ENCODE measurements at places on chromosomes 5 and 9. TPM values are rescaled to one million over a fixed set of nuclear protein-coding genes. Genes with fewer than 3 reads are reported as not detected.

The ADGRD2 gene
- total RNA-seq, result not detected

The WNT8A gene
- not detected for total RNA-seq

DNA sequence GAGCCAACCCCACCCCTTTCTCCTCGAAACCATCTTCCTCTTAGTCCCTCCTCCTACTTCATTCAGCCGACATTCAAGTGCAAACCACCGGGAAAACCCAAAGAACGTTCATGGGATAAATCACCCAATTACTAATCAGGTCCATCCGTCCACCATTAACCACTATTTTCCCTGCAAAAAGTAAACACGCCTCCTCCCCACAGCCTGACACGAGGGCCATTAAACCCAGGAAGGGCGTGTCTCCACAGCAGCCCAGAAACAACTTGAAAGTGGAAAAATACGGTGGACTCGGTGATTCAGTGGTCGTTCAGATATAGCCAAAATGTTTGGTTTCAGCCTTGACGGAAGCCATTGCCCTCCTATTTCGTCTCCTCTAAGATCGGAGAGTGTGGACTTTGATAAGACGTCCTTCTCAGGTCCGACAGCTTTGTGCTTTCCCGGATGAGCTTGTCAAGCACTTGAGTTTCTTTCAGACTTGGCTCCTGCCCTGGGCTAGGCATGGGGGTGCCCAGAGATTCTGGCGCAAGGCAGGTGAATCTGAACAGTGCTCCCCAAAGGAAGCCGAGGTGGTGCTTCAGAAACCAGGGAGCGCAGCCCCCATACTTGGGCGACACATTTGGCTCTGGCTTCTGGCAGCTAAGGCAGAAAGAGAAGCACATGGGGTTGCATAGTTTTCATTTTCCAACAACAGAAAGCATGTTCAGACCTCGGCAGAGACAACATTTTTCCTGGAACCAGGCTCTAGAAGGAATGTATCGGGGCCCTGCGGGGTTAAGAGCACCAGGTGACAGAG is 56.6 kb downstream of the SMIM23 start:
- DNase-seq, result no peak
- H3K36me3 ChIP-seq, result no peaks in the 10 kb centered on the region
- no peak overlapping the region for H3K27ac ChIP-seq
- peaks cover 5% of the 10 kb centered on the region for H3K4me1 ChIP-seq
- H3K27me3 ChIP-seq, result no peaks in the 10 kb centered on the region

DNA sequence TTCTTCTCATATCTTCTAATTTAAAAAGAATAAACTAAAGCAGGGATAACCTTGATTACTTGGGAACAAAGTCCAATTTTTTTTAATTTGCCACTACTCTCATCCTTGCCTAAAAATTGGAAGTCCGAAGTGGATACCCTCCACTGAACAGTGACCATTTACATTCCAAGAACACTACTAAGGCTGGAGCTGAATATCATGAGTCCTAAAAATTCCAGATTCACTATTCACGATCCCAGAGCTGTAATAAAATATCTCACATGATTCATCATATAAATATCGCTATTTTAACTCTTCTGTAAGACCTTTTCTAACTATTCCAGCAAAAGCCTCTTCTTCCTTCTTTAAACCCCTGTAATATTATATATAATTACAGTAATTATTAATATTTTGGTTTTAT is 57.4 kb downstream of the ATPSCKMT start:
- H3K27ac ChIP-seq, result no peak overlapping the region
- no peaks in the 10 kb centered on the region for H3K27me3 ChIP-seq
- H3K36me3 ChIP-seq, result no peaks in the 10 kb centered on the region
- no peak for DNase-seq

DNA sequence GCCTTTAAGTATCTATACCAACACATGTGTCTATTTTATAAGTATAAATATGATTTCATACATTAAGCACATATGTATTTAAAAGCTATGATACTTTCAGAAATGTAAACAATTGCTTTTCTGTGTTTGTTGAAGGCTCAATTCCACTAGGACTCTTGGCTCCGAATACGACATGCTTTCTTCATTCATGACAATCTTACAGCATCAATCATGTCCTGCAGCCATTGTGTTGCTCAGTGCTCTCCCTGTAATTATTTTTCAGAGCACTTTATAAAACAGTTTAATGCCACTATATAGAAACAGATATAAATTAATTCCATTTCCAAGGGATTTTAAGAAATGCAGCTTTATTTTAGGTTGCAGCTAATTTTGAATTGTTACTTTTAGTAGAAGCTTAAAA is 167.3 kb downstream of the TAF11L14 start:
- no peaks in the 10 kb centered on the region for H3K27me3 ChIP-seq
- no peak overlapping the region for H3K27ac ChIP-seq
- H3K4me1 ChIP-seq, result no peaks in the 10 kb centered on the region
- DNase-seq, result no peak
- no peak overlapping the region for H3K4me3 ChIP-seq

GRCh38 chr5:143606043-143606752 is 202.7 kb upstream of the NR3C1 start:
- peak; percentile 15 for DNase-seq
- H3K4me1 ChIP-seq, result peaks cover 34% of the 10 kb centered on the region
- H3K36me3 ChIP-seq, result peaks cover 6% of the 10 kb centered on the region
- peak overlapping the region; percentile 13 for H3K4me3 ChIP-seq
